ENCODE measurements at places on chromosomes 3 and 15.

DNA sequence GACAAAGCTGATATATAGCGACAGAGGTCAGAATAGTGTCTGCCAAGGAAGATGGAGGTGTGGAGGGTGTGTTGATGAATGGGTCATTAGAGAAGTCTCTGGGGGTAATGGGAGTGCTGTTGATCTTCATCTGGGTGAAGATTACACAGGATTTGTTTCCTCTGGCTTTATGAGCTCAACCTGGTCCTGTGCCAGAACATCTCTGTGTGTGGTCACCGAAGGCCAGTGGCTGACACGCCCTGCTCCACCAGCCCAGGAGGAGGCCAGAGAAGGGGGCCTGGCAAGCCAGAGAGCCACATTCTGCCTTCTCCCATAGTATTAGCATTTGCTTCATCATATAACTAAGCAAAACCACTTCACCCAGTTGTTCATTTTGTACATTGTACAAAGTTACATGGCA is 121.1 kb downstream of the ZNF621 start:
- DNase-seq, result no peak

DNA sequence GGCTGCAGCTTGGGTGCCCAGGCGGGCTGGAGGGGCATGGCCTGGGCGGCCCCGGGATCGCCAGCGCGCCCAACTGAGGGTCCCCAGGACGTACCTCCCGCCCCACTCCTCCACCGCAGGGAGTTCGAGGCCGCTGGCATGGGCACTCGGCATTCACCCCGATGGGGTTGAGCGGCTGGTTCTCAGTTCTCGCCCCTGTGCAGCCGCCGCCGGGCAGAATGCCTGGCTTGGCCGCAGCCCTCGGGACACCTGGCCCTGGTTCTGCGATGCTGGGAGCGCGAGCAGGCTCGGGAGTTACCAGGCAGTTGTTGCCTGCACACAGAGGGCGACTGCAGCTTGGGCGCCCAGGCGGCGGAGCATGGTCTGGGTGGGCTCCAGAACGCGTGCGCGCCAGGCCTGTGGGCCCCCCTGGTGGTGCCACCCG is 121.4 kb downstream of the LMLN start:
- DNase-seq, result no peak

DNA sequence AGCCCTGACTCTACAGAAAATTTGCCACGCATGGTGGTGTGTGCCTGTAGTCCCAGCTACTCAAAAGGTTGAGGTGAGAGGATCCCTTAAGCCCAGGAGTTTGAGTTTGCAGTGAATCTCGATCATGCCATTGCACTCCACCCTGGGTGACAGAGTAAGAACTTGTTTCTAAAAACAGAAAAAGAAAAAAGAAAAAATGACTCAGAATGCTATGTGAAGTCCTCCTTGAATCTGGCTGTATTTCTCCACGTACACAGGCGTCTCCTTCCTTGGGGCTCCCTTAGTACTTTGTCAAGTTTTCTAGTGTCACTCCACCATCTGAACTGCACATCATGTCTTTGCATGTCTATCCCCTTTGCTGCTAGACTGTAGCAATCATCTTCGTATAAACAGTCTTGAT is 104.4 kb downstream of the LMLN start:
- no peak for DNase-seq

DNA sequence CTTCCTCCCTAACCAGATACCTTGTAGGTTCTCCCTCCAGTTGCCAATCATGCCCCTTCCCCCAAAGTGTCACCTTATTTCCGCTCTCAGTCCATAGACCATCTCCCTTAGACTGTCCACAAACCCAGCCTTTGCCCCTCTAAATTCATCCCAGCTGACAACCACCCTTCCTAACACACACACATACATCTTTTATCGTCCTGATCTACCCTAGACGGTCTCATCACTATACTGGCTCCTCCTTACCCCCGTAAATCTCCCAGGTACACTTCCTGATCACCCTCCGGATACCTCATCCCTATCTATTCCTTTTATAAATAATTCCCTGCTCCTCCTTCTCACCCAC is 828 bp downstream of the THOC7 start:
- no peak for DNase-seq

GRCh38 chr3:196585044-196585757 is 16.7 kb downstream of the FBXO45 start:
- no peak for DNase-seq

GRCh38 chr15:26967719-26968269 is 3.2 kb upstream of the GABRG3 start:
- DNase-seq, result no peak

DNA sequence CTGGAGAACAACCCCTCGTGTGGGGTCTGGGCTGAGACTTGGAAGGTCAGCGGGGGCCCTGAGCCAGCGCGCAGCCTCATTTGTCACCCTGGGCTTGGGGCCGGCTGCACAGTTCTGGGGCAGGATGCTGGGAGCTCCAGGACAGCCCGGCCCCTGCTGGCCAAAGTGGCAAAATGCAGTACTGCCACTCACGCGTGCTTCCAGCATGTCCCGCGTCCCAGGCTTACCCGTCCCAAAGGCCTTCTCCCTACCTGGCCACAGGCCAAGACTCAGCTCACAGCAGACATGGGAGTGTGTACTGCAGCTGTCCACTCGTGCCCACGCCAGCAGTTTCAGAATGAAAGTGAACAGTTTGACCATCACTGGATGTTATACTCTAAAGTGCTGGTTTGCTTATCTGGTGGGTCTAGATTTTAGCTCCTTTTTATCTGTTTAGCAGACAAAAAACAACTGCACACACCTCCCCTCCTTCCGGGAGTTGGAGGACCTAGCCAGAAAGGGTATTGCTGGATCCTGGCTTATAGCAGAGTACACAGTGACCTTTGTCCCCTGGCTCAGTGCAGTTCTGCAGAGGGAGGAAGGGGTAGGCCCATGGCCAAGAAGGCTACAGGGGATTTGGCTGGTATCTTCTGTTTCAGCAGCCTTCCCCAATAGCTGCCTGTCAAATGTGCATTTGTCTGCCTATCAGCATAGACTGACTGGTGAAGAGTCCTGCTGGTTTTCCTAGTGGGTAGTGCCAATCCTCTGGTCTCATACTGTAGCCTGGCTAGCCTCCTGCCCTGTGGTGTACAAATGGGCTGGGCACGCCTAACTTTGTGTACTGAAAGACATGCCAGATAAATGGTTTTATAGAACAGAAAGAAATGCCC is 23.2 kb upstream of the IP6K2 start:
- no peak for DNase-seq

GRCh38 chr3:159947220-159947619 is 41.4 kb upstream of the IL12A start:
- DNase-seq, result no peak
